Motor neuron (in vitro differentiated cells): ENCODE measurements at places on chromosomes 6 and 20. TPM values are rescaled to one million over a fixed set of nuclear protein-coding genes. Genes with fewer than 3 reads are reported as not detected.

Gene HCK
- total RNA-seq, result 44.8 and 46.0 TPM in 2 replicates

GRCh38 chr6:157579467-157580031 lies 198.6 kb downstream of the ZDHHC14 start:
- ATAC-seq, result no peak

Gene BPI
- 0.63 TPM in 1 of 2 replicates, not detected in the other for total RNA-seq

DNA sequence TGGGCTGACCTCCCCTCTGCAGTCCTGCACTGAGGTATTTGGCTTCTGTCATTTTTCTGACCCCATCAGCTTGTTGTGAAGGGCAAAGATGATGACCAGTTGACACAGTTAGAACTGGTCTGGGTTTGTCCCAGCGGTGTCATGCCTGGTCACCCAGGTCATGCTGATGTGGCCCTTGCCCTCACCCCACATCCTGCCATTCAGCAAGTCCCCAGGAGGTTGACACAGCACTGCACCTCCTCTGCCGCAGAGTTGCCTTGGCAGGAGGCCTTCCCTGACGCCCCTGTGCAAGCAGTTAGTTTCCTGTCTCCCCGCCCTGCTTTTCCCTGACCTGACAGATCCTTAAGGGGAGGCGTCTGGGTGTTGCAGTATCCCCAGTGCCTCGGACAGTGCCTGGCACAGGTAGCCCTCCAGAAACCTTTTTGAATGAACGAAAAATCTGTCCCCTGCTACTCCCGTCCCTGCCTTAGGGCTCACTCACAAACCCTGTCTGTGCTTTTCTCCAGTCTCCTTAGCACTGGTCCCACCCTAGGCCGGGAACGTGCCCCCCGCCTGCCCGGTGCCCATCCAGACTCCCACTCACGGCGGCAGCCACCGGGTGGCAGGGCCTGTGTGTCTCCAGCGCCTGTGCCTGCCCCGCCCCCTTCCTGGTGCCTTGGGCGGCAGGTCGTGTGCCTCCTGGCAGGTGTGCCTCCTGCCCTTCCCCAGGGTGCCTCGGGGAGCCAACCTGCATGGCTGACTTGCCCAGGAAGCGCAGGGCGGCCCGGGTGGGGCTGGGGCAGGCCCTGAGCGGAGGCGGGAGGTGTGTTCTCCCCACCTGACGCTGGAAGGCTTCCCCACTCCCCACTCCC lies 146.3 kb upstream of the RNF24 start:
- no peak for ATAC-seq

Gene CLDN20
- 6.1 and 7.3 TPM in 2 replicates for total RNA-seq

DNA sequence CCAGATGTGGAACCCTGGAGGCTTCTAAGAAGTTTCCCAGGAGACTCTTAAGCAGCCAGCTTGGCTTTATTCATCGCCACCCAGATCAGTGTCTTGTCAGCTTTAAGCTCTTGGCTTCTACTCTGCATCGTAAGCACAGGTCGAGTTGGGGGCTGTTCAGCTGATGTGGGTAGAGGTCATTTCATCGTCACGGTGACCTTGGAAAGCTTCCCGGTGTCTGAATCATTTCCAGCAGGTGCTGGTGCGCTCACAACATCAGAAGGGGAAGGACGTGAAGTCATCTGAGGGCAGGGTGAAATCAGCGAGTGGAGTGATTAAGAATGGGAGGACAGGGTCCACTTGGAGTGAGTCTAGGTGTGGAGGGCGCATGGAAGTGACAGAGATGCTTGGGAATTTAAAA lies 112.6 kb downstream of the SASH1 start:
- no peak for ATAC-seq

Gene PSORS1C2
- 0.38 TPM in 1 of 2 replicates, not detected in the other for total RNA-seq

Gene FAM83B
- total RNA-seq, result 0.27 TPM in 1 of 2 replicates, not detected in the other
